ENCODE measurements at places on chromosomes 7 and 10. TPM values are rescaled to one million over a fixed set of nuclear protein-coding genes. Genes with fewer than 3 reads are reported as not detected.
A peak's percentile ranks its signal among the peaks of the same experiment; 100 is the strongest.

Gene SPDYE11
- total RNA-seq, result not detected

Gene BAIAP2L1
- 2.2 TPM for total RNA-seq

Gene CYP3A7
- total RNA-seq, result not detected

Gene CASP7
- total RNA-seq, result 20.3 TPM

DNA sequence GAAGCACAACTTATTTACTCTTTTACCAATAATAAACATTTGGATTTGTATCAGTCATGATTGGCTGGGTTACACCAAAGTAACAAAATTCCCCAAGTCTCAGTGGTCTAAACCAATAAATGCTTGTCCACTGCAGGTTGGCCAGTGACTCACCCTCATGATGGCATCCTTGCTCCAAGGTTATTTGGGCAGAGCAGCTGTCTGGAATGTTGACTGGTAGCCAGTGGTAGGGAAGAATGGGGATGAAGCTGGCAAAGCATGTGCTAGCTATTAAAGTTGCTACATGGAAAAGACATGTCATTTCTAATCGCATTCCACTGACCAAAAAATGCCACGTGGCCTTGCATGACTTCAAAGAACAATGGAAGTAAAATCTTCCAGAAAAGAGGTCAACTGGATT lies 1168.7 kb upstream of the CELF2 start:
- H3K27me3 ChIP-seq, result no peaks in the 10 kb centered on the region
- no peak overlapping the region for H3K27ac ChIP-seq
- no peak overlapping the region for H3K4me3 ChIP-seq
- no peaks in the 10 kb centered on the region for H3K4me1 ChIP-seq
- DNase-seq, result no peak

DNA sequence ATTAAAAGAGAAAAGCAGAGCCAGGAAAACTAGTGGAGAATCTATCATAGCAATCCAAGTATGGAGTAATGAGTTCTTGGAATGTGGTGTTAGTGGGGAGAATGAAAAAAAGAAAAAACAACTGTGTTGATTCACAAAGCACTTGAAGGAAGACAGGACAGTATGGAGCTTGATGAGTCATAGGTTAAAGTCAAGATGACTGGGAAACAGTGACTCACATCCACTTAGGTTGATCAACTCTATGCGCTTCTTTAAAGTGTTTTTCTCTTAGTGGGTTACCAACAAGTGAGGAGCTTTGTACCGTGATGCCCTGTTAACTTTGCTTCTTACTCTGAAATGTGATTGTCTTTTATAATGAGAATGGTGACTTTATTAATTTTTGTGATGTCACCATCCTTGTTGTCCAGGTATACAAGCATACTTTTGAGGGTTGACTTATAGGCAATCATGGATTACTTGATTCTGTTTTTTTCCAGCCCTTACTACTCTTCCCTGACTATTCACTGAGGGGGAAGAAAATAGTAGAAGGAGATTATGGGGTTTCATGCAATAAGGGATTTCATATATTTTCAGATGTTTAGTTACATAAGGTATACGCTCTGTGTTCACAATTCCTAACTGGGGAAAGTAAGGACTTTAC lies 32.1 kb upstream of the MDFIC start:
- no peak overlapping the region for H3K27ac ChIP-seq
- H3K4me3 ChIP-seq, result no peak overlapping the region
- peaks cover 3% of the 10 kb centered on the region for H3K4me1 ChIP-seq

GRCh38 chr10:103238506-103239252 lies 7.0 kb upstream of the RPEL1 start:
- peaks cover 10% of the 10 kb centered on the region for H3K4me1 ChIP-seq
- H3K27ac ChIP-seq, result no peak overlapping the region
- H3K27me3 ChIP-seq, result no peaks in the 10 kb centered on the region

GRCh38 chr10:90222939-90223338 lies 521.5 kb downstream of the KIF20B start:
- no peaks in the 10 kb centered on the region for H3K4me1 ChIP-seq
- no peak for DNase-seq
- no peaks in the 10 kb centered on the region for H3K27me3 ChIP-seq
- no peak overlapping the region for H3K4me3 ChIP-seq
- H3K36me3 ChIP-seq, result no peaks in the 10 kb centered on the region
- no peak overlapping the region for H3K27ac ChIP-seq

DNA sequence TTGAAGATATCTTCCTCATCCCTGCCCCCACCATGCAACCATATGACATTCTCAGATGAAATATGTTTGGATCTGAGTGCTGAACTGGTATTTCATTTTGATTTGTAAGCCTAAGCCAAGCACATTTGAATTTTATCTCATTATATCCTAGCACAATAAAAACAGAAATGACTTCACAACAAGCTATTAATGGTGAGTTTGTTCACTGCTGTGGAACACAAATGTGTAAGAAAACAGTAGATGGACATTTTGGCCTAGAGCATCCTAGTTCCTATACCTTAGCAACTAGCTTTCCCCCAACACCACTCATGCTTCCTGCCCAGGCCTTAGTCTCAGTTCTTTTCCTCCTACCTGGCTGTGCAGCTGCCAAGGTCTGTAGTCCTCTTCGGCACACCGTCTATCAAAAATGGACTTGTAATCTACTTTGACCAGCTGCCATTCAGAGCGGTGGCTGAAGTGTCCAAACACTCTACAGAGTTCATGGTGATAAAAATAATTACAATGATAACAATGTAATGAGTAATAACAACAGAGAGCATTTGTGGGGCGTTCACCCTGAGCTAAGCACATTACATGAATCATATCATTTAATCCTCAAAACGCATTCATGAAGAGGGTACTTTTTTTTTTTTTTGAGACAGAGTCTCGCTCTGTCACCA lies 491.9 kb downstream of the SORCS1 start:
- DNase-seq, result no peak
- no peak overlapping the region for H3K4me3 ChIP-seq
- no peaks in the 10 kb centered on the region for H3K4me1 ChIP-seq
- no peaks in the 10 kb centered on the region for H3K36me3 ChIP-seq

GRCh38 chr7:4144811-4145510 lies 537.1 kb upstream of the FOXK1 start:
- no peak overlapping the region for H3K27ac ChIP-seq
- DNase-seq, result peak; percentile 28
- H3K27me3 ChIP-seq, result no peaks in the 10 kb centered on the region
- H3K36me3 ChIP-seq, result no peaks in the 10 kb centered on the region

DNA sequence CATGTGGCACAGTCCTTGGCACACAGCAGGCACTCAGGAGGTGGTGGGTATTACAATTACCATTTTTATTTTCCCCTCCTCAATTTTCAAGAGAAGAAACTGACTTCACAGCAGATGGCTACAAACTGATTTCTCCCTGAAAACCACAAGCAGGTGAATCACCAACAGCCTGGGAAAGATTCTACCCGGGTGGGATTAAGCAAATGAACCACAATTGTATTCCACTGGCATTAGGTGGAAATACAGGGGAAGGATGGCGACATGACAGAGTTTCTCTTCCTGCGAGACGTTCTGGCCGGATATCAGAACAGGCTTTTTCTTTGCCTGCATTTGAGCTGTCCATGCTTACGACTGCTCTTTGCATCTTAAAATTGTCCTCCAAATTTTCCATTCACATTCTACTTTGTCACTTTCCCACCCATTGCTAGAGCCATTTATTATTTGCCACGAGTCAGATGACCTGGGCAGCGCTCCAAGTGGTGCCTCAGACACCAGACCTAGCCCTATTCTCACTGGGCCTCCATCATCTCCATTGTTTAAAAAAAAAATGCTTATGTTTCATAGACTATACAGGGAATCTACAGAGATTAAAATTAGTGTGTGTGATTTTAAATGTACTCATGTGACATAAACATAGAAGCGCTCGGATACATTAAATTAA lies 4.6 kb downstream of the DENND11 start:
- no peak overlapping the region for H3K4me3 ChIP-seq
- H3K27ac ChIP-seq, result no peak overlapping the region
- no peaks in the 10 kb centered on the region for H3K27me3 ChIP-seq
- peaks cover 1% of the 10 kb centered on the region for H3K4me1 ChIP-seq
- H3K36me3 ChIP-seq, result no peaks in the 10 kb centered on the region

DNA sequence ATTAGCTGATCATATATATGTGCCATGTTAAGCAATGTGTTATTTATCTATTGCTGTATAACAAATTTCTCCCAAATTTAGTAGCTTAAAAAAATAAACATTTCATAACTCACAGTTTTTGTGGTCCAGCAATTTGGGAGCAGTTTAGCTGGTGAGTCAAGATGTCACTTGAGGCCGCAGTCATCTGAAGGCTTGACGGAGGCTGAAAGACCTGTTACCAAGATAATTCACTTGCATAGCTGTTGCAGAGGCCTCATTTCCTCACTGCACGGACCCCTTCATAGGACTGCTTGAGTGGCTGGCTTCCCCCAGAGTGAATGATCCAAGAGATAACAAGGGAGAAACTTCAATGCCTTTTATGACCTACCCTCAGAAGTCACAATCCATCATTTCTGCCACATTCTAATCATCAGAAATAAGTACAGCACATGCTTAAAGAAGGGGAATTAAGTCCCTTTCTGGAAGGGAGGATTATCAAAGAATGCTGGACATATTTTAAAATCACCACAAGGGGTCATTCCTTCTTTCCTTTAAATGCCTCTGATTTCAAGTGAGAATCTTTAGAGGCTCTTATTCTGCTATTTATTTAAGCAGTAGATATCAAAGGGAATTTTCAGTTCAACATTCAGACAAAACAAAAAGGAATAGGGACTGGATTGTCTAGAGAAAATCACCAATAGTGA lies 10.5 kb upstream of the SRPK2 start:
- no peaks in the 10 kb centered on the region for H3K36me3 ChIP-seq
- DNase-seq, result peak; percentile 52
- no peak overlapping the region for H3K4me3 ChIP-seq
